ENCODE measurements at places on chromosomes 4 and X. TPM values are rescaled to one million over a fixed set of nuclear protein-coding genes. Genes with fewer than 3 reads are reported as not detected.

The KIAA1210 gene
- not detected for polyA plus RNA-seq

The NAP1L3 gene
- 0.68 TPM for polyA plus RNA-seq

The MSANTD1 gene
- not detected for polyA plus RNA-seq

The MID2 gene
- polyA plus RNA-seq = 11.3 TPM

The EREG gene
- polyA plus RNA-seq = 4.0 TPM

The GAGE12J gene
- polyA plus RNA-seq = not detected

The RHOXF2B gene
- not detected for polyA plus RNA-seq

The SLIT2 gene
- polyA plus RNA-seq = 1.2 TPM

The FUNDC1 gene
- 11.0 TPM for polyA plus RNA-seq

All from adipose tissue (tissue), 3 donors.